Stimulated activated CD8-positive, alpha-beta memory T cell treated with anti-CD3 and anti-CD28 coated beads, Interleukin-15, amount 100 ng/mL, for 4 hours (primary cell): ENCODE measurements at places on chromosomes 5 and 9.

GRCh38 chr9:107345327-107345726, 62.2 kb downstream of the RAD23B start:
- no peak for DNase-seq

GRCh38 chr9:36396985-36397384, 3.1 kb downstream of the RNF38 start:
- no peak for DNase-seq

DNA sequence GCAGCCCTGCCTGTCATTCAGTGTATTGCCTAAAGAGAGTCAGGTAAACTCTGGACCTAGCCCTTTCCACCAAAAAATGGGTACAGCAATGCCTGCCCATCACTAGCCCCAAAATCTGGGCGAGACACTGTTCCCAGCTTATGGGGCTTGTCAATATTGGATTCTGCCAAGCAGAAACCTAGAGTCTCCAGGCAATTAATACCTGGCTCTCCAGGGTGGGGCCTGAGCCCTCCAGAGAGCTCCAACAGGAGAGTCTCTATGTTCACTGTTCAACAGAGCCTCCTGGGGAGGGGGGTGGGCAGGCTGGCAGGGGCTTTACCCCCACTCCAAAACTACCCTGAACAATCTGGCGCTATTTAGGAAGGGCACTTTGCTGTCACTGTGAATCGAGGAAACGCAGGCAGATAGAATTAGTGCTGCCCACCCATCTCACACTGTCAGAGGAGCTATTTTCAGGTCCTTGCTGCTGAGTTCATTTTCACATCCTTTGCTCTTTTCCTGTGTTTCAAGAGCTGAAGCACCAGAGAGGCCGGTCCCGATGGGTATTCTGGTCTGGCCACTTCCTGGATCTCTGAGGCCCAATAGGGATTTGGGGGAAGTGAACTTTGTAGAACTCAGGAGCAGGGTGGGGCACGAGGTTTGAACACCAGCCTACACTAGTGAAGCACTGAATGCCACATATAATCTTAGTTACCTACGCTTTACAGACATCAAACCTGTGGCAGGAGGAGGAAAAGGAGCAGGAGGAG, 121.8 kb downstream of the C5orf15 start:
- no peak for DNase-seq

GRCh38 chr9:76441551-76442322, 17.2 kb upstream of the GCNT1 start:
- DNase-seq: no peak

- no peak for DNase-seq
These were observed 53.7 kb upstream of the FAM120A start for GRCh38 chr9:93397661-93398373.

DNA sequence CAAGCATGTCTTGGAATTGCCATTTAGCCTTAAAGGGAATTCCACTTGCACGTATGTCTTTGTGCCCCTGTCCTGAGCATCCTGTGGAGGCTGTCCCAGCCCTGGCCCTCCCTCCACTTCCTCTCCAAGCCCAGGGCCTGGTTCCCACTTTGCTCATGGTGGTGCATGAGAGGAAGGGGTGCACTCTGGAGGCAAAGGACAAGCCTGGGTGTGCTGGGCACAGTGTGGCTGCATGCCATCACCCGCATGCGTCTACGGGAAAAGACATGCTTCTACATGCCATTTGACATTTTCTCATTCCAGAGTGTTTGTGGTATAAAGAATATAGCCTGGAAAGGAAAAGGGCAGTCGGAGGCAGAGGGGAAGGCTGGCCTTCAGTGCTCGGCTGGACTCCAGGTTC, 7.2 kb upstream of the IRX2 start:
- no peak for DNase-seq

- no peak for DNase-seq
These were observed 1069.1 kb downstream of the EFNA5 start for GRCh38 chr5:106601620-106602019.

- no peak for DNase-seq
These were observed 238.9 kb upstream of the NR4A3 start for GRCh38 chr9:99582814-99583213.

GRCh38 chr9:69089491-69089890, 53.9 kb downstream of the FXN start:
- DNase-seq: no peak

DNA sequence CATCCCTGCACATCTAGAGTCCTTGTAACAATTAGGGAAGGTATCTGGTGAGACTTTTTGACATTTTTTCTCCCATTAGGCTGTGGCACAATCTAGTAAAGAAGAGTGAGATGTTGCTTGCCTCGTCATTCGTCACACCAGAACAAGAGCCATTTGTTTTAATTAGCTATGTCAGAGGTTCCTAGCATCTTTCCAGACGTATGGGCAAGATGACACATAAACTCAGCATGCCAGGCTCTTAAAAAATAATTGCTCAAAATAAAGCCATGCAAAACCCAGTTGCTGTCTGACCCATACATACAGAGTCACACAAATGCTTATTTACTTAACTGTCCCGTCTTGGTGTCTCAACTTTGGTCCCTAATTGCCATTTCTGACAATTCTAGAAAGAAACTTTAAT, 125.9 kb downstream of the TRPM3 start:
- no peak for DNase-seq

- no peak for DNase-seq
These were observed 78.0 kb downstream of the APBA1 start for GRCh38 chr9:69594180-69594579.

DNA sequence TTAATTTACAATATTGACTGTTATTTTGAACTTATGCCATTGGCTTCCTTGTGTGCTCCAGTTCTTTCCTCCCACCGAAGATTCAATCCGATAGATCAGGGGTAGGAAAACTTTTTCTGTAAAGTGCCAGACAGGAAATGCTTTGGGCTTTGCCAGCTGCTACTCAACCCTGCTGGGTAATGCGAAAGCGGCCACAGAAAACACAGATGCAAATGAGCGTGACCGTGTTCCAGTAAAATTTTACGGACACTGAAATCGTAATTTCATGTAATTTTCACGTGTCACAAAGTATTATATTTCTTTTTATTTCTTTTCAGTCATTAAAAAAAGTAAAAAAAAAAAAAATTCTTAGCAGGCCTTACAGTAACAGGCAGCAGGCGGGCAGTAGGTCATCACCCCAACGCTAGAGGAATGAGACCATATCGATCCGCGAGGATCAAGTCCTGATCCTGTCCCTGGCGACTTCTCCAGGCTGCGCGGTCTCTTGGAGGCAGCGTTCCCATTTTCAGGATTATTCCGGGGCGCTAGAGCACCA, 599 bp downstream of the NMRK1 start:
- peak; percentile 11 for DNase-seq

GRCh38 chr9:136229096-136230065, 16.2 kb downstream of the QSOX2 start:
- no peak for DNase-seq

GRCh38 chr5:157369507-157369906, 90.5 kb upstream of the NIPAL4 start:
- no peak for DNase-seq

DNA sequence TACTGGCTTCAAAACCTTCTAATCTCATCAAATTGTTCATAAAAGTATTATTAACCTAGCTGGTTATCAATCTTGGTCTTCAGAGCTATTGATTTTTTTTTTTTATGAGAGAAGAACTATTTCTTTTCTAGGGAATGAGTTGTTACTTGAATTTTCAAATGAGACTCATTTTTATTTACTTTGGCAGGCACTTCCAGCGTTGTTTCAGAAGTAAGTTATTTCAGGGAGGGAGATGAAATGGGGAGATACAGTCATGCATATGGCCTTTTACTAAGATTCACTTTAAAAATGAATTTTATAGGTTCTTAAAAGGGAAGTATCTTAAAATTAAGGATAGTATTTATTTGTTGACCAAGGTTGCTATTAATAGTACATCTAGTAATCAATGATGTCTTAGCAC, 129.6 kb downstream of the IZUMO3 start:
- no peak for DNase-seq

GRCh38 chr5:172881691-172882370, 47.8 kb downstream of the ERGIC1 start:
- no peak for DNase-seq

GRCh38 chr5:173329491-173330337, 1.5 kb upstream of the STC2 start:
- DNase-seq: no peak

GRCh38 chr5:130111746-130112145, 207.5 kb downstream of the CHSY3 start:
- DNase-seq: no peak

DNA sequence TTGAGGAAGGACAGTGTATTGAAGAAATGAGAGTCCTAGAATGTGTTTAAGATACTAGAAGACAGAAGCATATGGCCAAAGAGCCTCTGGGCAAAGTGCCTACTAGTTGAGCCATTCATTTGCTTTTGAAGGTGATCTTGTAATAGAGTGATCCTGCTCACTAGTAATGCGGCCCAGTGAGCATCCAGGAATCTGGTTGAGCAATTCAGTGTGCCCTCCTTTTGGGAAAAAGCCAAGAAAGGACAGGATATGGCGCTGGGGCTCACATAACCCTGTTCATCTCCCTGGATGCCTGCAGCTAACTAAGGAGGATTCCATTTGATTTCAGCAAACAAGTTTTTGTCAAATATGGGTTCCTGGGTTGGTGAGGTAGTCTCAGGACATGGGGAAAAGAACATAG, 16.3 kb downstream of the ADAM19 start:
- DNase-seq: no peak

GRCh38 chr5:93995126-93995621, 253.8 kb upstream of the POU5F2 start:
- DNase-seq: no peak

DNA sequence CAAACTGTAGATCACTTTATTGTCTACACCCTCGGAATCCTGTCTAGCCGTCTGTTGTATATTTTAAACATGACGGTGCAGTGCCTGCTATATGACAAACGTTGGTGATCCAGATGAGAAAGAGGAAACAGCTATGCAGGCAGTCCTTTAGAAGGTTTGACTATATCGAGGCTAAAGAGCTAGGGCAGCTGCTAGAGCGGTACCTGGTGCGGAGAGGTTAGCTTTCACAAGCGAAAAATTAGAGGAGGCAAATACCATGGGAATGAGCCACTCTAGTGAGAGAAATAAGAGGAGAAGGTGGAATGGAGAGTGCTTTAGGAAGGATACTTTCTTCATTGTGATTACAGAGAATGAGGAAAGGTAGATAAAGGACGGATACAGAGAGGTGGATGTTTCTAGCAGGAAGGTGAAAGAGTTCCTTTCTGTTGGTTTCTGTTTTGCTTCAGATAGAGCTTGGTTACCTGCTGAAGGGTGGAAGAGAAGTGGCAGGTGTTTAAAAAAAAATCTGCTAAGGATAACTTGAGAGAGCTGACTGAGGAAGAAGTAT, 959 bp upstream of the FBXL17 start:
- no peak for DNase-seq

GRCh38 chr9:19380826-19381075, 715 bp upstream of the RPS6 start:
- no peak for DNase-seq

DNA sequence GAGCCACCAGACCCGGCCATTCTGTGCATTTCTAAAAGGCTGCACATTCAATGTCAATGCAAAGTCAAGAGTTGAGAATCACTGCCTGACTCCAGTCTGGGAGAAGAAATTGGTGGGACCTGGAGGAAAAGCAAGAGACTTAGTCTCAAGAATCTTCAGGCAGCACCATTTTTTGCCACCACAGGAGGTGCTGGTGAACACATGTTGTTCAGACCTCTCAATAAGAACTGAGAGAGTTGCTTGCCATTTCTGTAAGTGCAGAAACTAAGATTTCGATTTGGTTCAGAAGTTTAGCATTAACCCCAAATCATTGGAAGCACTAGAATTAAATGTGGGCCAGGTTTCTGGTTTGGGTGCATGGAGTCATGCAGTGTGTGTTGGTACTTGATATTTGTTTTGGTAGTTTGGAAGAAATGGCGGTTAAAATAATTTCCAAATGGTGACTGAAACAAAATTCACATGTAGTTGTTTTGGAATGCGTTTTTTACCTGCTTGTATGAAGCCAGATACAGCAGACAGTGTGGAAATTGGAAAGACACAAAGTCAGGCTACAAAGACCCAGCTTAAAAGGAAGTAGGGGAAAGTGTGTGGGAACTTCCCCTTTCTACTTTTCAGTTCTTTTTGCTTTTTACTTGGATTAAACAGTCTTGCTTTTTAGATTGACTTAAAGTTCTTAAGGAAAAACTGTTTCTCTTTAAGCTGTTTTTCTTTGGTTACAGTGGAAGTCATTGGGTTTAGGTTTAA, 20.4 kb downstream of the PDE8B start:
- no peak for DNase-seq

- no peak for DNase-seq
These were observed 158.2 kb downstream of the MACROH2A1 start for GRCh38 chr5:135240781-135241360.

GRCh38 chr9:134025606-134026541, 593 bp downstream of the BRD3OS start:
- DNase-seq: peak; percentile 11
